ENCODE measurements at places on chromosomes 3 and 15.

DNA sequence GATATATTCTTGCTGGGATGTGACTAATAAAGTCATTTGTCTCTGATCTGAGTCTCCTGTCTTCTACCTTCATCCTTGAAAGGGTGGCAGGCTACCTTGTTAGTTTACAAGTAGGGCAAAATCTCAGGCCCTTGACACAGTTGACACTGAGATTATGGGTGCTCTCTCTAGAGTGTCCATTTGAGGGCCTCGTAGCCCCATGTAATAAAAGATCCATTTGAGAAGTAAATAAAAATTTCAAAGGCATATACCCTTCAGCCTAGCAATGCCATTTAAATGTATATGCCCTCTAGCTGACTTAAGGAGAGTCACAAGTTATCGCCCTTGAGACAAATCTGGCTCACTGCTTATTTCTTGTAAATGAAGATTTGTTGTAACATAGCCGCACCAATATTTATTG lies 98.6 kb downstream of the TCF12 start:
- DNase-seq, result peak; percentile 73

- DNase-seq, result no peak
Measured at GRCh38 chr15:64029633-64030032, 16.7 kb downstream of the DAPK2 start.

- no peak for DNase-seq
Measured at GRCh38 chr15:61376516-61376915, 147.4 kb upstream of the RORA start.

DNA sequence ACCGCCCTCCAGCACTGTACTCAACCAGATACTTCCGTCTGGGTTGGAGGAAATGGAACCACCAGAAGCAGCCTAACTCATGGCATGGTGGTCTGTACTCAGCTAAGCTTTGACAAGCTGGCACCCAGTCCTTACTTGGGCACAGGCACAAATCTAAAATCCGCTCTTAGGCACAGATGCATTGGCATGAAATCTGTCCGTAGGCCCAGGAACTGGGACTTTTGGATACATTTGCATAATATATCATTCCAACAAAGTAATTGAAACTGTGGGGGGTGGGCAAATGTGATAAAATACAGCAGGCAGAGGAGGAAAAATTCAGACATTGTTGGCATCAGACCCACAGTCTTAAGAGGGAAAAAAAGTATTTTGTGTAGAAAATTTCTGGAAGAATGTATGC lies 75.4 kb downstream of the C3orf85 start:
- DNase-seq, result no peak

GRCh38 chr15:98791046-98791701 lies 142.8 kb downstream of the IGF1R start:
- no peak for DNase-seq

DNA sequence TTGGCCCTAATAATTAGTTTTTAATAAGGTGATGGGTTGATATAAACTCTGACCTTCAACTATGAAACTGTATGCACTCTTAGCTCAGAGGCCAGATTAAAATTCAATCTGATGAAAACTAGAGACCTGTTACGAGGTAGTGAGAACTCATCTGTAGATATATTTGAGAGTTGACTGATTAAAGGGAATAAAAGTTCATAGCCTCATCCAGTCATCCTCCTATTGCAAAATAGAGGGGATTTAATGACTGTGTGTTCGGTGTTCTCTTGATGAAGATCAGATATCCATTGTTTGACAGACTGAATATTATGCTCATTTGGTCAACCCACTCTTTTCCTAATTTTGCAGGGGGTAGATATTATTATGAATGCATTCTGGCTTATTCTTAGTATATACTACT lies 23.3 kb upstream of the PLCL2 start:
- no peak for DNase-seq

DNA sequence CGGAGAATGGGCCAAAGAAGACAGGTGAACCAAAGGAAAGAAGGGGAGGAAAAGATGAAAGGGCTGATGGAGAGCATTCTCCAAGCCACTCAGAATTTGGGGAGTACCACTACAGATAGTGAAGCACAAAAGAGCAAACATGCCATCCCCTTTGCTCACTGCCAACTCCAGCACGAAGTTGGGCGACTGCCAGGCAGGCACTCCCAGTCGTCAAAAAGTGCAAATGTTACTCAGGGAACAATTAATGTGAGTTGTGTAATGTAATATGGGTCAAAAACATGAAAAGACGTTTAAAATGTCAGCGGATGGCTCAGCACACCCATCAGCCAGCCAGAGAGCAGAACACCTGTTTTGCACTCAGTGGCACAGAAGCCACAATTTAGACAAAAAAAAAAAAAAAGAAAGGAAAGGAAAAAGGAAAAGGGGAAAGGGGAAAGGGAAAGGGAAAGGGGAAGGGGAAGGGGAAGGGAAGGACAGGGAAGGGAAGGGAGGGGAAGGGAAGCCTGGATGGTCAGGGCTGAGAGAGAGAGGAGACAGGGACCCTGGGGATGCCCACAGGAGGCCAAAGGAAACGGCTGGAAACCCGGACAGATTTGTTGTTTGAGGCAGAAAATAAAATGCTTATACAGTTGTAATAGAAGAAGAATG lies 82.7 kb downstream of the COL8A1 start:
- no peak for DNase-seq

GRCh38 chr15:63765338-63765737 lies 68.4 kb downstream of the HERC1 start:
- no peak for DNase-seq

GRCh38 chr3:42688487-42689420 lies 3.4 kb downstream of the KLHL40 start:
- DNase-seq, result no peak

GRCh38 chr3:138726946-138727730 lies 107.6 kb downstream of the PIK3CB start:
- peak; percentile 17 for DNase-seq

- DNase-seq, result no peak
Measured at GRCh38 chr3:175005881-175006280, 146.7 kb downstream of the NAALADL2 start.

DNA sequence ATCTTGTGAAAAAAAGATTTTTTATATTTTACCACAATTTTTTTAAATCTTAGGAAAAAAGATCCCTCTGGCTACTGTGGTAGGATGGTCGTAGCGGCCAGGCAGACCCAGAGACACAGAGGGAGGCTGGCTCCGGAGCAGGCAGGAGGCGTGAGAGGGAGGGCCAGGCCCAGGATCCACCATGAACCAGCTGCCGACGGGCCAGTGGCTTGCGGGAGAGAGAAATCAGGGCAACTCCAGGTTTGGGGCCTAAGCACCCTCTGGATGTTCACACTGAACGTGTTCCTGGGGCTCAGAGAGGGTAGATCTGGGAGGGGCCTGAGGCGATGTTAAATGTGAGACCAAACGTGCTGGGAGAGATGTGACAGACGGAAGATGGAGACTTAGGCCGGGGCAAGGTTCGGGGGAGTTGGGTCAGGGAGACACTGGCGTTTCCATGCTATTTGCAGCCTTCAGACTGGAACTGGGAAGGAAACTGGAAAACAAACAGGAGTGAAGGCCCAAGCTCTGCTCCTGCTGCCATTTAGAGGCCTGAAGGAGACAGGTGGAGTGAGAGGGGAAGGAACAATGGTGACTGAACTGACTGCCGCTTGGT lies 1.6 kb upstream of the VILL start:
- no peak for DNase-seq

DNA sequence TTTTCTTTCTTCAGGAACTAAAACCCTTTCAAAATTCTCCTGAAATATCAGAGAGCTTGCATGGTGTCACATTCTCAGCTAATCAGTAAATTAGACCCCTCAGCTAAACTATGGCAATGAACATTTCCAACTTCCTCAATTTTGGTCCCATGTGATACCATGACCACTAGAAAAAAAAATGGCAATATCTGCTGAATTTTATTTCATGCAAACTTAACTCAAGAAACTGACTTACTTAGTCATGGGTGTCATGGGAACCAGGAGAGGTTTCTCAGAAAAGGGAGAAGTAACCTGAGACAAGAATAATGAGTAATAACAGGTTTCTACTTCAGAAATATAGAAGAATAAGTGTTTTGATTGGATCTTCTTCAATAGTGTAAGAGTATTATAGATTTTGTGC lies 784.6 kb upstream of the ALCAM start:
- no peak for DNase-seq

DNA sequence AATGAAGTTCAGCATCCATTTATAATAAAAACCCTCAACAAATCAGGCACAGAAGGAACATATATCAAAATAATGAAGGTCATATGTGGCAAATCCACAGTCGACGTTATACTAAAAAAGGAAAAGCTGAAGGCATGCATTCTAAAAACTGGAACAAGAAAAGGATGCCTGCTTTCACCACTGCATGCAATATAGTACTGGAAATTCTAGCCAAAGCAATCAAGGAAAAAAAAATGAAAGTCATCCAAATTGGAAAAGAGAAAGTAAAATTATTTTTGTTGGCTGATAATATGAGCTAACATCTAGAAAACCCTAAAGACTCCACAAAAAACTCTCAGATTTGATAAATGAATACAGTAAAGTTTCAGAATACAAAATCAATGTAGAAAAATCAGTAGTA lies 1123.2 kb downstream of the TBL1XR1 start:
- no peak for DNase-seq

- DNase-seq, result no peak
Measured at GRCh38 chr3:20741381-20741780, 555.4 kb upstream of the SGO1 start.

GRCh38 chr3:15497964-15498363 lies 23.5 kb downstream of the COLQ start:
- DNase-seq, result no peak

DNA sequence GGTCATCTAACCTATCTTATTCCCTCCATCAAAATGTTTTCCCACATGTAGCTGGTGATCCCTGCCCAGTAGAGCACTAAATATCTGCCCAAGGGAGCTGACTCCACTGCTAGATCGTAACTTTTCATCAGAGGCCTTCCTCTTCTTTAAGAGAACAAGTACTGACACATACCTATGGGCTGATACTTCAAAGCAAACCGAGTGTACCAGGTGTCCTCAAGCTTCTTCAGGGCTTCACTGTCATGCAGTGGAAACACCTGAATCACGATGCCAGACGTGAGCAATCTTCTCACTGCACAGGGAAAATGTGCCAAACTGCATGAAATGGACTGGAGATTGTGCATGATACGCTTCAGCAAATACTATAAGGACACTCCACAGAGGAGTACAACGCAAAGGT lies 41.6 kb downstream of the ANO10 start:
- DNase-seq, result no peak

- no peak for DNase-seq
Measured at GRCh38 chr15:81043935-81044575, 43.3 kb downstream of the TLNRD1 start.

- no peak for DNase-seq
Measured at GRCh38 chr3:194007592-194008337, 128.2 kb upstream of the HES1 start.

DNA sequence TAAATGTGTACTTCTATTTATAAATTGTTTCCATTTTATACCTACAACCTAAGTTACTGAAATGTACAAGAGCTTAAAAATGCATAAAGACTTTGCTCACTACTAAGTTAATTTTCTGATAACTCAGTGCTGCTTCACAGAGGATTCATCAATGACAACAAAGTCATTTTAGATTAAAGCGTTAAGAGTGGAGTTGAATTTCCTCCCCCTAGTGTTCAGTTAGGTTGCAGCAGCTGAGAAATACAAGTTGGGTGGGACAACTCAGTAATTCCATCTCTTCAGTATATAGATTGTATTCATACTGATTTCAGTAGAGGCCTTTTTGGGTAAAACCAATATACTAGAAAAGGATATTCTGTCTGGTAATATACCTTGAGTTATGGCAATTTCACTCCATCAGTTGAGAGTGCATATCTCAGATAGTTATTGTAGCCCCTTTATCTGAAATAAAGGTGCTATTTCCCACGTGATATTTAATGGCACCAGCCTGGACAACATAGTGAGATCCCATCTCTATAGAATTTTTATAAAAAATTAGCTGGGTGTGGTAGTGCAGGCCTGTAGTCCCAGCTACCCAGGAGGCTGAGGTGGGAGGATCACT lies 6.9 kb upstream of the RPL35A start:
- peak; percentile 45 for DNase-seq

DNA sequence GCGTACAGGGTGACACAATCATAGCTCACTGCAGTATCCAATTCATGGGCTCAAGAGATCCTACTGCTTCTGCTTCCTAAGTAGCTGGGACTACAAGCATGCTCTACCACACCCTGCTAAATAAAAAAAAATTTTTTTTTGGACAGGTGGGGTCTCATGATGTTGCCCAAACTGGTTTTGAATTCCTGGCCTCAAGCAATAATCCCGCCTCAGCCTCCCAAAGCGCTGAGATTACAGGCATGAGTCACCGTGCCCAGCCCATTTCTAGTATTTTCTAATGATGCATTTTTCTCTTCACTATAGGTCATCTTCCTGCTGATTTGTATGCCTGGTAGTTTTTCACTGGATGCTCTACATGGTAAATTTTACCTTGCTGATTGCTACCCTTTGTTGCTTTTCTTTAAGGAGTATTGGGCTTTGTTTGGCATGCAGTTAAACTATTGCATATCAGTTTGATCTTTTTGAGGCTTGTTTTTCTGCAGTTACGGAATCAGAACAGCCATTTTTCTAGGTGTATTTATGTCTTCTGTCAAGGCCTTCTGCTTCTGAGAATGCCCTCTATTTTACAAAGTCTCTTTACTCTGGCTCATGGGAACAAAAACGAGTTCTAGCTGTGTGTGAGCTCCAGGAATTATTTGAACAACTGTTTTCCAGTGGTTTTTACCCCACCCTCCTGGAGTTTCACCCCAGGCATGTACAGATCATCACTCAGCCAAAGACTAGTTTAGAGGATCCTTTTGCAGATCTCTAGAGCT lies 14.2 kb upstream of the NPTN start:
- no peak for DNase-seq

DNA sequence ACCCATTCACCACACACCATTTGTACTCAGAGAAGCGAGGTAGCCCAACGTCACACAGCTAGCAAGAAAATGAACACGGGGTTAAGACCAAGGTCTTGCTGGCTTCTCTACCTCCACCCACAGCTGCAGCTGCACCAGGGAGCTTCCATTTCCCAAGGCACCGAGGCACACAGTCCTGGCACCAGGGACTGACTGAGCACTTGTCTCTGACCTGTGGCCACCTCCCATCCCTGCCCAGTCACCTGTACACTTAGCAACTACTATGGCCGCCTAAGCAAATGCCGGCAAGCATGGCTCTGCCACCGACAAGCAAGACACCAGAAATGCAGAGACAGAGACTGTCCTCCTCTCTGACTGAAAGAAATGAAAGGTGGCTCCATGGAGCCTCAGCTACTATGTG lies 15.3 kb downstream of the ZXDC start:
- no peak for DNase-seq

DNA sequence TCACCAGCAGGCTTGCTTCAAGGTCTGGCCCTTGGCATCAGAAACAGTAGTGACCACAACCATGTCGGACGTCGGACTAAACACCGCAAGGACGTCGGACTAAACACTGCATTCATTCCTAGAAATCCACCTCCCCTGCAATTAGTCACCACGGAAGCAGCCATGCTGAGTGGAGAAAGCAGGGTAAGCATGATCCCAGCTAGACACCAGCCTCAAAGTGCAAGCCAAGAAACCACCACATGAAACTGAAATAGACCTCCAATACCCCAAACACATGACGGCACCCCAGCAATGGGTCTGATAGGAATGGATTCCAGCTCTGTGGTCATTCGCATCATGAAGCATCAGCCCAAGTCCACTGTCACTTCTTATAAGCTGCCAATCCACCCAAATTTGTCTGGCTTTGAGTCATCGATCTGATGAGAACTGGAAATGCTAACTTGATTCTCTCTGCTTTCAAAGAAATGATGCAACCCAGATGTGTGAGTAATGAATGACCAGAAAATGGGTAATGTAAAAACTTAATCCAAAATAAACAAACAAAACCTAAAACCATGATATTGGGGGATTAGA lies 348.3 kb upstream of the TMCO5A start:
- DNase-seq, result no peak
